ENCODE measurements at places on chromosomes 12 and 14.

GRCh38 chr12:95554532-95555071, 3.3 kb upstream of the USP44 start:
- no peak for DNase-seq

- no peak for DNase-seq
These were observed 109.1 kb downstream of the DYRK2 start for GRCh38 chr12:67757651-67758050.

DNA sequence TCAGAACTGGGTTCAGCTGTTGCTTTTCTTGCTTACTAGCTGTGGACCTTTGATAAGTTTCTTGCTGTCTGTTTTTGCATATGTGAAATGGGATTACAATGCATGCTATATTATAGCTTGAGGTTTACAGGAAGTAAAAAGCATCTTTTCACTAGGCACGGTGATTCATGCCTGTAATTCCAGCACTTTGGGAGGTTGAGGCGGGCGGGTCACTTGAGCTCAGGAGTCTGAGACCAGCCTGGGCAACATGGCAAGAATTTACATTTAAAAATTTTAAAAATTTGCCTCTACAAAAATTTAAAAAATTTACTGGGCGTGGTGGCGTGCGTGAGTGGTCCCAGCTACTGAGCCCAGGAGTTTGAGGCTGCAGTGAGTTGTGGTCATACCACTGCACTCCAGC, 42.0 kb downstream of the CALM1 start:
- no peak for DNase-seq

- DNase-seq: no peak
These were observed 427.2 kb downstream of the TRHDE start for GRCh38 chr12:72699362-72699761.

DNA sequence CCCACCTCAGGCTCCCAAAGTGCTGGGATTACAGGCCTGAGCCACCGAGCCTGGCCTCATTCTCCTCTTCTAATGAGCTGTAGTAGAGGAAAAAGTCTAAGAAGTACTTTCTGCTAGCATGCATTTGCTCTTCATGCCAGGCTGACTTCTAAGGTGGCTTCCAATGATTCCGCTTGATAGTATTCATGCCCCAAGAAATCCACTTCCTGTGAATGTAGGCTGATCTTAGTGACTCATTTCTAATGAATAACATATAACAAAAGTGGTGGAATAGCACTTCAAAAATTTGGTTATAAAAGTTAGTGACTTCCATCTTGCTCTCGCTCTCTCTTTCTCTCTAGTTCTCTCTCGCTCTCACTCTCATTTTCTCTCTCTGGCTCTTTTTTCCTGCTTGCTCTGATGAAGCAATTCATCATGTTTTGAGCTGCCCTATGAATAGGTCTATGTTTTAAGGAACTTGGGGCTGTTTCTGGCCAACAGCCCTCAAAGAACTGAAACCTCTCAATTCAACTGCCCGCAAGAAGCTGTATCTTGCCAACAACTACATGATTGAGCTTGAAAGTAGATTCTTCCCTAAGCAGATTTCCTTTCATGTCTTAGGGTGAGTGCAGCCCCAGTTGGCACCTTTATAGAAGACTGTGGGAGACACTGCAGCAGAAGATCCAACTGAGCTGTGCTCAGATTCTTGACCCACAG, 282.9 kb downstream of the RMST start:
- no peak for DNase-seq

GRCh38 chr14:65620195-65620594, 207.7 kb downstream of the FUT8 start:
- no peak for DNase-seq

DNA sequence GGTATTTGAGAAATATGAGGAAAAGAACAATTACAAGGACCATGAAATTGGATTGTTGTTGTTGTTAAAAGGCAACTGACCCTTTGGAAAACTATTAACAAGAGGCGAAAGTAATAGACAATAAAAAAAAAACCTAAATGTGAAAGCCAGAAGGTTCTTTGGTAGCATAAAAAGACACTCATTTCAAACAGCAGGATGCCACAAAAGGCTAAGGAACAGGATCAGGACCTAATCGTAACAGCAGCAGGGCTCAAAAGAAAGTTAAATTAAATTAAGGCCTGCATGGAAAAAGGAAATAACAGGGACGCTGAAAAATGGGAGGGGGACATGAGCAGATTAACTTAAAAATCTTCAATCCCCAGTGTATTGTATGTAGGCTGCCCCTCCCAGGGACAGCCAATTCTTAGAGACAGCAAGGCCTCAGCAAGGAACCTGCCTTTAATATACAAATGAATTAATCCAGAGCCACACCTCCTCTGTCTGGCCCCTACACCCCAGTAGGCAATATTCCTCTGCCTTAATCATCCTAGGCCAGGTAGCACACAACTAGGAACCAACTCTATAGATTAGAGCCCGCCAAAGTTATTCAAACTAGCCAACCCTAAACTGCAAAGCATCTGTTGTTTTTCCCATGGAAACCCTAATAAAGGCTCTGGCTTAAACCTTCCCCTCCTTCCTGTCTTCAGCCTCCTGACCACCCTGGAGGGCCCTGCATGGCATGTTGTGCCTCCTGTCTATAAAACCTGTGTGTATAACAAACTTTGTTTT, 28.4 kb upstream of the AP4S1 start:
- DNase-seq: no peak

GRCh38 chr14:31283578-31284252, 76.1 kb upstream of the HECTD1 start:
- no peak for DNase-seq
